ENCODE measurements at places on chromosomes 11 and 22.

- DNase-seq, result no peak
Measured at GRCh38 chr11:69048031-69048693, 570 bp upstream of the TPCN2 start.

GRCh38 chr11:41497974-41498373, 38.5 kb upstream of the LRRC4C start:
- no peak for DNase-seq

- no peak for DNase-seq
Measured at GRCh38 chr11:33633251-33634003, 67.2 kb downstream of the C11orf91 start.

DNA sequence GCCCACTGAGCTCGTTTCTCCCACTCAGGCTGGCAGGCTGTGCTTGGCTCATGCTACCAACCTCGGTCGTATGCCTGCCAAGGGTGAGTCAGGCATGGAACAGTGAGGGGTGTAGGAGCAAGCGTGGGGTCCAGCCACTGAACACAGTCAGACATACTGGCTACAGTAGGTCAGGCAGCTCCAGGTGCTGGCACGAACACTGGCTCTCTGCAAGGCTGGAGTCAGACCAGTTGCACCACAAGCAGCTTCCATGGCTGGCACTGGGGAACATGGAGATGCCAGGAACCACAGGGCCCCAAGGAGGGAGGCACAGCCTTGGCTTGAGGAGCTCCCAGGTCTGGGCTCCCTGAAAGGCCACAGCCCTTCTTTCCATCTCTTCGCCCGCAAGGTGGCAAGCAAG, 410.7 kb upstream of the KIRREL3 start:
- DNase-seq, result no peak

GRCh38 chr22:35893698-35894097, 134.9 kb downstream of the RBFOX2 start:
- DNase-seq, result no peak

DNA sequence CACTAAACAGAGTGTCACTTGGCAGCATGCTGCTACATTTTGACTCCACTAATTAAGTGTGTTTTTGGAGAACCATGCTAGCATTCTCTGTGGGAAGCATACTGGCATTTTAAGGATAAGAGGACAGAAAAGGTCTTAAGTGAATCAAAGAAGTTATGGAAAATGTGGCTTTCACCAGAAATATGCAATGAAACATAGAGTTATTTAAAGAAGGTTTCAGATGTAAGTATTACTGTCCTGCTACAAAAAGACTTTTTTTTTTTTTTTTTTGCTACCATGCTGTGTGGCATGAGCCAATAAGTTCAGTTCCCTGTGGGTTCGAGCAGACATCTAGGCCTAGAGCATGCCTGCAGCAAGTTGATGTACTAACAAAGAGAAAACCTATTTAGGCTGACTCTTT, 187.6 kb downstream of the MSANTD4 start:
- no peak for DNase-seq

DNA sequence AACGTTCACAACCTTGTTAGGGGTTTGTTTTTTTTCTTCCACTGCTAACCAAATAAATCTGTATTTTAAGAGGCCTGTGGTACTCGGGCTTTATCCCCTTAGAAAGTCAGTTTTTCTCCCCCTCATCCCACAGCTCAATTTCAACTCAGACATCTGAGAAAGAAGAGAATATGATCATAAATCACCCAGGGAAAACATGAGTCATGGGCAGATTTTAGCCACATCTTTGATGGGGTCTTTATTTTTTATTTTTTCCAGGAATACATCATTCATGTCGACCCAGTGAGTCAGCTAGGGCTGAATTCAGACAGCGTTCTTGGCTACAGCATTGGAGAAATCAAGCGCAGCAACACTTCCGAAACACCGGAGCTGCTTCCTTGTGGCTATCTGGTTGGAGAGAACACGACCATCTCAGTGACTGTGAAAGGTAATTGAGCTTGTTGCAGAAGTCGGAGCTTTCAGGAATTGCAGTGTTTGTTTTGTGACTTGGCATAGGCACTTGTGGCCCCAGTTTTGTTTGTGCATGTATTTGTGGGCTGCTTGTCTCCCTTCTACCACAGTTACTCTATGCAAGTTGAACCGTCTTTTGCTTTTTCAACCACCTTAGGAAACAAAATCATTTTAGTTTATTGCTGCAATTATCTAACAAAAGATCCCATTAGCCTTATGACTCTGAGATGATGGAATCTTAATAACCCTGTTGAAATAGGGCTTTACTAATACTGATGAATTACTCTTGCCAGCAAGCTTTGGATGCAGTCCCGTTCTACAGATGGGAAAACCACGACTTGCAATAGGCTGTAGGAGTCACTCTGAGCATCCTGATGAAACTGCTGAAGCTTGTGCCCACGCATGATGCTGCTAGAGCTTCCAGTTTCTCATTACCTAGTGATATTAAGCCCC, 62.7 kb downstream of the DBX1 start:
- DNase-seq, result no peak

- no peak for DNase-seq
Measured at GRCh38 chr22:44983878-44984482, 25.8 kb downstream of the PHF21B start.

GRCh38 chr11:63845303-63845702, 6.4 kb downstream of the MARK2 start:
- DNase-seq, result no peak

- DNase-seq, result no peak
Measured at GRCh38 chr11:11968511-11969280, 39.7 kb downstream of the DKK3 start.

GRCh38 chr11:122131126-122131525, 15.1 kb upstream of the BLID start:
- DNase-seq, result no peak

GRCh38 chr11:69115586-69116560, 39.9 kb upstream of the SMIM38 start:
- no peak for DNase-seq

DNA sequence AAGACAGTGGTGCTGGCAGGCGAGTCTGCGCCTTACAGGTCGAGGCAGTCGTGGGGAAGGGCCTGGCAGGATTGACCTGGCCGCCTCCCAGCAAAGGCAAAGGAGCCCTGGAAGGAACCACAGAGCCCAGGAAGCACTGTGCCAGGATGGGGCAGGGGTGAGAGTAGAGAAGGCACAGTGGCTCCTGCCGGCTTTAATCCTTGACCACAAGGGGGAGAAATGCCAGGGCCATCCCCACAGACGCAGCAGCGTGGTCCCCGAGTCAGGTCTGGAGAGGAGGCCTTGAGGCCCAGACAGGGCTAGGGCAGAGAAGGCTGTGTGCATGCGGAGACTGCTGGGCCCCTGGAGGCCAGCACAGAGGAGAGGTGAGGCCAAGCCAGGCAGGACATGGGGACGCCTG, 9.9 kb upstream of the NDUFS8 start:
- no peak for DNase-seq

DNA sequence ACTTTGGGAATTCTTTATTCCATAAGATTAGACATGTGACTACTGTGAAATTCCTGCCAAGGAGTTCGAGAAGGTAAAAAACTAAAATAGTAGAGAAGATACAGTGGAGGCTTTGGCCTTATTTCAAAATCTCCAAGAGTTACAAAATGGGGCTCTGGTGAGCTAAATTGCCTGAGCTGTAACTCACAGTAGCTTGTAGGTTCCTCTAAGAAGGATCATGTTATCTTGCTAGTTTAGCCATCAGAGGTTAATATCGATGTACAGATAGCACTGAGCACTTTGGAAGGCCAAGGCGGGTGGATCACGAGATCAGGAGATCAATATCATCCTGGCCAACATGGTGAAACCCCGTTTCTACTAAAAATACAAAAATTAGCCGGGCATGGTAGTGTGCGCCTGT, 81.1 kb downstream of the USP35 start:
- no peak for DNase-seq

DNA sequence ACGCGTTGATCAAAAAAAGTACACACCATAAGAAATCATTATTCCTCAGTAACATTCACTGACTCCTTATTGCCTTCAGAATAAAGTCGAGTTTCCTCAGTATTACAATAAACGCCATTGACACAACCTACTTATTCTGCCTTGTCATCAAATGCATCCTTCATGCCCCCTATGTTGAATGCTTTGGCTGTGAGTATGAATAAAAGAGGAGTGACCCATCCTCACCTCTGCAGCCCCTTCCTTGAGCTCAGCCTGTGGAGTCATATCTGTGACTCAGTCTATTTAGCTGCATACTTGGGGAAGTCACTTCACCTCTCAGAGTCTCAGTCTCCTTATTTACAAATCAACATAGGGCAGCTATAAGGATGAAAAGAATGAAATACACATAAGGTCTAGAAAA, 65.1 kb downstream of the USP35 start:
- no peak for DNase-seq

DNA sequence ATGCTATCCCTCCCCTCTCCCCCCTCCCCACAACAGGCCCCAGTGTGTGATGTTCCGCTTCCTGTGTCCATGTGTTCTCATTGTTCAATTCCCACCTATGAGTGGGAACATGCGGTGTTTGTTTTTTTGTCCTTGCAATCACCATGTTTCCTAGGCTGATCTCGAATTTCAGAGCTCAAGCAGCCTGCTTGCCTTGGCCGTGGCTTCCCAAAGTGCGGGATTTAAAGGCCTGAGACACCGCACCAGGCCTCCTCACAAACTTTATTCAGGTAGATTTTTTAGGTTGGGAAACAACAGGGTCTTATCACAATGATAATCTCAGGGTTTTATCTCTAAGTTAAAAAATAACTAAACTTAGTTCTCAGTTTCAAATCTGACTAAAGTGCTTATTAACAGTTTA, 125.4 kb downstream of the LUZP2 start:
- DNase-seq, result no peak

DNA sequence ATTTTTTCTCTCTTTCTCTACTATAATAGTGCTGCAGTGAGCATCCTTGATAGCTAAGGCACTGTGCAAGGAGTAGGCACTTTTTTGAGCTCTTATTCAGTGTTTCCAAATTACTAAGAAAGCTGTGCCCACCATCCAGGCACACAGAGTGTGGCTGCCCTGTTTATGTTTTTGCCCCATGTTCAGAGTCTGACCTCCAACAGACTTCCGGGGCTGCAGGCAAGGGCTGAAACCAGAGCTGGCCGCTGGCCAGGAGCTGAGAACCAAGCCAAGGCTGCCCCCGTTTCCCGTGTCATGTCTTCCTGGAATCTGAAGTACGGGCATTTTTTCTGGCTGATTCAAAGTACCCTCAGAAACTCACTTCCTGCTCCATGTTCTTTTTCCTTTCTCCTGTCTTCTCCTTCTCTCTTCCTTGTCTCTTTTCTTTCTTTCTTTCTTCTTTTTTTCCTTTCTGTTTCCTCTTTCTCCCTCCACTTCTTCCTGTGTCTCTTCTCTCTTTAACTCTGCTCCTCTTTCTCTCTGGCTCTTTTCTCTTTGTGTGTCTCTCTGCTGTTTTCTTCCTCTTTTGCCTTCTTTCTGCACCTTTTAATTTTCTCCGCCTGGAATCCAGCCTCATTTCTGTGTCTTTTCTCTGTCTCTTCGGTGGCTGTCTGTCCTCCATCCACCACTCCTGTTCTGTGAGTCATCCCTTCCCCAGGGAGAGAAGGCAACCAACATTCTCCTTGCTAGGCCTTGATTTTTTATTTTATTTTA, 17.0 kb upstream of the KCTD14 start:
- DNase-seq, result no peak

- DNase-seq, result no peak
Measured at GRCh38 chr11:12449961-12450715, 72.8 kb downstream of the PARVA start.

DNA sequence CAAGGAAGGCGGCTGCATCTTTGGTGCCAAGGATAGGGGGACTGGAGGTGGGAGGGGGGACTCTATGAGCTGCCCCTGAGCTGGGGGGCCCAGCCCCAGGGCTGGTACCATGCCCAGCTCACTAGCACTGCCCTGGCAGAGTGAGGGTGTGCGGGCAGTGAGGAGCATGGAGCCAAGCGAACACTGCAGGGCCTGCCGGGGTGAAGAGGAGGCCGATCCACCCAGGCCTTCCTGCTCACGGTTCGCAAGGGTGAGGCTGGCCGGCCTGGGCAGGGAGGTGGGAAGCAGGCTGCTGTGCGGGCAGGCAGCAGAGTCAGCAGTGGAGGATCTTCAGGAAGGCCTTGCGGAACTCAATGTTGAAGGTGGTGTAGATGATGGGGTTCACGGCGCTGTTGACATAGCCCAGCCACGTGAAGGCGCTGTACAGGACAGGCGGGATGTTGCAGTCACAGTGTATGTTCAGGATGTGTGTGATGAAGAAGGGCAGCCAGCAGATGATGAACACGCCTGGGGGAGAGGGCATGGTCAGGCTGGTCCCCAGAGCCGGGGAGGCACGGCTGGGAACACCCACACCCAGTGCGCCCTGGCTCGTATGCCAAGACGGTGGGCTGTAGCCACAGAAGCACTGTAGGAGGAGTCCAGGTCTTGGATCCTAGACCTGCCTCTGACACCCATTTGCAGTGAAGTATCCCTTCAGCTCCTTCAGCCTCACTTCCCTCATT, 23.0 kb downstream of the ANKK1 start:
- DNase-seq, result no peak

DNA sequence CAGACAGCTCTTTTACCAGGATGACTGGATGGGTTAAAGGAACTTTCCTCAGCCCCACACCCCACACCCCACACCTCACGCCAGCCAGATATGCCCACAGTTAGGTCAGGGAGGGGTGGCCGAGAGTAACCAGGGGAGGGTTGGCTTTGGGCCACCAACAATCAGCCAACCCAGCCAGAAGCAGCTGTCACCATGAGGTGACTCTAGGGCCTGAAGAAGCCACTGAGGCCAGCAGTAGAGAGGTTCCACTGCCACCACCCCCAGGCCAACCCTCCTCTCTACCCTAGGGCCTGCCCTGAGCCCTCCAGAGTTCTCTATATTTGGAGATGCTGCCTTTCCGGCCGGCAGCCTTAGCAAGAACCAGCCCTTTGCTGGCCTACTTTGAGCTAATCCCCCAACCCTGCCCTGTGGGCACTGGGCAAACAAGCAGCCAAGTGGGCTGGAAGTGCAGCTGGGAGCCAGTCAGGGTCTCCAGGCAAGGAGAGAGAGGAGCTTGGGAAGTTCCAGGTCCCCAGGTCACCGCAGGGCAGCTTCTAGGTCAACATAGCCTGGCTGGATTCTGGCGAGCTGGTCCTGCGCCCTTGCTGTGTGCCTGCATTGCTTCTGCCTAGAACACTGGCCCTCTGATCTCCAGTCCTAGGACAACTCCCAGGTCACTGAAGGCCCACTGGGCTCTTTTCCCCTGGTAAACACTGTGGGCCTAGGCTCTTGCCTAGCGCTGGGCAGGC, 12.0 kb upstream of the SYT8 start:
- no peak for DNase-seq

GRCh38 chr11:134082990-134083389, 14.1 kb downstream of the JAM3 start:
- no peak for DNase-seq

- DNase-seq, result no peak
Measured at GRCh38 chr22:33707581-33707980, 212.7 kb downstream of the LARGE1 start.

DNA sequence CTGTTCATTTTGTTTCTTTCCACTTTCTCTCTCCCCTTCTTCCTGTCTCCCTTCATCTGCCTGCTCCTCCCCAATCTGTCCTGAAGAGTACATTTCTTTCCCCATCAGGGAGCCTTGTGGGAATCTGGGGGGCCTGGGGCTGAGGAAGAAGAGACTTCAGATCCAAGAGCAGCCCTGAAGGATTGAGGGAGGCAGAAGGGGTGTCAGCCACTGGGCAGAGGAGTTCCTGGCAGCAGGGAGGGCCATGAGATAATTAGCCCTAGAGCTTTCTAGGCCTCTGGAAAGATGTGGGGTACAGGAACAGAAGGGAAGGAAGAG, 24.4 kb upstream of the OAF start:
- DNase-seq, result no peak
